Activated T-cell treated with anti-CD3 and anti-CD28 coated beads, Interleukin-2, amount 50 U/mL, for 72 hours (primary cell): ENCODE measurements at places on chromosomes 3 and 15. TPM values are rescaled to one million over a fixed set of nuclear protein-coding genes. Genes with fewer than 3 reads are reported as not detected.

GRCh38 chr3:39146611-39147591 lies 6.5 kb downstream of the CSRNP1 start:
- DNase-seq = peak; percentile 82
- H3K4me1 ChIP-seq = peaks cover 79% of the 10 kb centered on the region
- peaks cover 36% of the 10 kb centered on the region for H3K36me3 ChIP-seq
- peak overlapping the region; percentile 97 for H3K27ac ChIP-seq
- peak overlapping the region; percentile 94 for H3K4me3 ChIP-seq
- no peaks in the 10 kb centered on the region for H3K27me3 ChIP-seq

- peaks cover 22% of the 10 kb centered on the region for H3K4me1 ChIP-seq
- H3K36me3 ChIP-seq = no peaks in the 10 kb centered on the region
- no peak overlapping the region for H3K27ac ChIP-seq
- no peak overlapping the region for H3K4me3 ChIP-seq
These were observed 30.2 kb upstream of the VPS8 start for GRCh38 chr3:184781801-184782200.

DNA sequence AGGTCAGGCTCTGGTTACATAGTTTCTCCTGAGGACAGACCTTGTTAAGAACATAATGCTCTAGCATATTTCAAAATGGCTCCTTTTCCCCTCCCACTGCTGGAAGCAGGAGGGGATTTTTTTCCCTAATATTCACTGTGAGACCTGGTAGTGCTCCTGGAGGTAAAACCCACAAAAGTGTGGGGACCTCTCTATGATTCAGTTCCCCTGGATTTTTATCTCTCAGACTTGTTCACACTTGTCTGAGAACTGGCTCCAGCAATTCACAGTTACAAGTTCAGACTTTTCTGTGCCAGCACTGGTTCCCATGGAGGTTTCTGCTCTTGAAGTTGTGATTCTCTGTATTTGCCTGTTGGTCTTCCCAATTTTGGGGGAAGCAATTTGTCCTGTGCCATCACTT lies 36.3 kb upstream of the PCOLCE2 start:
- no peaks in the 10 kb centered on the region for H3K36me3 ChIP-seq
- H3K4me1 ChIP-seq = no peaks in the 10 kb centered on the region
- no peak overlapping the region for H3K27ac ChIP-seq
- H3K4me3 ChIP-seq = no peak overlapping the region

- no peak for DNase-seq
- no peaks in the 10 kb centered on the region for H3K27me3 ChIP-seq
- no peaks in the 10 kb centered on the region for H3K36me3 ChIP-seq
- no peak overlapping the region for H3K27ac ChIP-seq
- H3K4me1 ChIP-seq = no peaks in the 10 kb centered on the region
- no peak overlapping the region for H3K4me3 ChIP-seq
These were observed 293.9 kb downstream of the TUSC7 start for GRCh38 chr3:117003501-117003900.

Gene LCTL
- total RNA-seq = not detected
